ENCODE measurements at places on chromosomes 11 and 22. TPM values are rescaled to one million over a fixed set of nuclear protein-coding genes. Genes with fewer than 3 reads are reported as not detected.

BDNF gene
- total RNA-seq = 3.5 TPM

PGR gene
- 2.0 TPM for total RNA-seq

PGM2L1 gene
- 20.2 TPM for total RNA-seq

GLB1L3 gene
- total RNA-seq = 0.69 TPM

MIAT gene
- 54.7 TPM for total RNA-seq

MFNG gene
- 12.6 TPM for total RNA-seq

SUSD2 gene
- 4.9 TPM for total RNA-seq

SMC1B gene
- 0.11 TPM for total RNA-seq

MMP12 gene
- total RNA-seq = not detected

CRYAB gene
- total RNA-seq = 90.4 TPM

CDKN1C gene
- total RNA-seq = 37.3 TPM

RIMBP3B gene
- 0.40 TPM for total RNA-seq
